ENCODE measurements at places on chromosomes 4 and X.

DNA sequence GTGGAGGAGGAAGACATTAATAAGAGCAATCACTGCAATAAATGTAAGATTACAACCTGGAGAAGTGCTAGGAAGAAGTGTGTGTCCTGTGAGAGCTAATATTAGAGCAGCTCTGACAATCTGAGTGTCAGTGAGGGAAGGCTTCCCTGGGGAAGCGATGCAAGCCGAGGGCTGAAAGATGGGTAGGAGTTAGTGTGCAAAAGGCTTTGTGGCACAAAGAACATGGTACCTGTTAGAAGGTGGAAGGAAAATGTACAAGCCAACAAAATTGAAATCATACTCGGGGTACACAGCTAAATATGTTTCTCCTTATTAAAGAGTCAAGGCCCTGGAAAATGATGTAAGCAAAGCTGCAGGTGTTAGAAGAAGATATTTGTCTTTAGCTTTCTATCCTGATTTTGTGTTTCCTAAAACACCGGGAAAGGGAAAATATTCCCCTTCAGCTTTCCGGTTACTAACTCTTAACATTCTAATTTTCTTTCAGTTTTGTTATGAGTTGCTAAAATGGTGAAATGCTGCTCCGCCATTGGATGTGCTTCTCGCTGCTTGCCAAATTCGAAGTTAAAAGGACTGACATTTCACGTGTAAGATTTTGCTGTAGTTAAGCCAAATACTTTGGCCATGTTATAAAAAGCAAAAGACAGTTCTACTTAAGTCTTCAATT lies 808 bp downstream of the THAP6 start:
- no peak for ATAC-seq

GRCh38 chr4:95085124-95085833 lies 327.5 kb downstream of the BMPR1B start:
- no peak for ATAC-seq

GRCh38 chrX:134443461-134443860 lies 16.5 kb upstream of the HPRT1 start:
- no peak for ATAC-seq

DNA sequence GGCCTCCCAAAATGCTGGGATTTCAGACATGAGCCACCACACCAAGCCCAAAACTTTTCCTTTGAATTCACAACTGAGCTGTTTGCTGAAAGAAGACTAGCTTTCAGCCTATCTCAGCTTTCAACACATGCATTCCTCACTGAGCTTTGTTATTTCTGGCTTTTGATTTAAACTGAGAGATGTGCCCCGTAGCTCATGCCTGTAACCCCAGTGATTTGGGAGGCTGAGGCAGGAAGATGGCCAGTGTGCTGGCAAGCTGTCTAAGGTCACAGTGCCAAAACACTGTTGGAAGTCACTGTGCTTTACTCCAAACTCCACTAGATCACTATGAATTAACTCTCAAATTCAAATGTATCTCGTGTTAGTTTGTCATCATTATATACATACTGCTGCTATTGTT lies 779.5 kb downstream of the TRIML1 start:
- no peak for ATAC-seq

DNA sequence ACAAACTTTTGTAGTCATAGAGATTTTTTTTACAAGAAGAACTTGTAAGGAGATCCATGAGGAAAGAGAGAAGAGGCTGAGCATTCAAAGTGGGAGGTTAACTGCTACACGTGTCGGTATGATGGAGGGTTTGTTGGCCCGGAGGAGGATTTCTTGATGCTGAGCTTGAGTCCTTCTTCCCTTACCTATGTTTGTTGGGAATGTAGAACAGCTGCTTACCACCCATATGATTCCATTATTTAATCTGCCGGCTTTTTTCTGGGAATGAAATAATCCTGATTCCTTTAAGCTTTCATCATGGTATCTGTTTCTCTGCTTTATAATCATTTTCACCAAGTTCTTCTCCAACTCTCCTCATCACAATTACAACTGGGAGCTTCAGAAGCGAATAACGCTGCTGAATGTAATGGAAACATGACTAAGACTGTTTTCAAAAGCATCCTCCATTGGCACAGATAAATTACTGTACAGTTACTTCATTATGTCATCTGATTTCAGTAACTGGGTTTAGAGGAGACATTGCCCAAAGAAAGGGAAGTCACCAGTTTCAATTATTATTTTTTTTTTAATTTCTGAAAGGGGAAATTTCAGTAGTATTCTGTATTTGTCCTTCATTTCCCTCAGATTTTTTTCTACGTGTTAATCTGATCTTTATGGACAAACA lies 420.6 kb downstream of the SPRY1 start:
- no peak for ATAC-seq

GRCh38 chr4:146275370-146275769 lies 61.0 kb downstream of the REELD1 start:
- no peak for ATAC-seq

DNA sequence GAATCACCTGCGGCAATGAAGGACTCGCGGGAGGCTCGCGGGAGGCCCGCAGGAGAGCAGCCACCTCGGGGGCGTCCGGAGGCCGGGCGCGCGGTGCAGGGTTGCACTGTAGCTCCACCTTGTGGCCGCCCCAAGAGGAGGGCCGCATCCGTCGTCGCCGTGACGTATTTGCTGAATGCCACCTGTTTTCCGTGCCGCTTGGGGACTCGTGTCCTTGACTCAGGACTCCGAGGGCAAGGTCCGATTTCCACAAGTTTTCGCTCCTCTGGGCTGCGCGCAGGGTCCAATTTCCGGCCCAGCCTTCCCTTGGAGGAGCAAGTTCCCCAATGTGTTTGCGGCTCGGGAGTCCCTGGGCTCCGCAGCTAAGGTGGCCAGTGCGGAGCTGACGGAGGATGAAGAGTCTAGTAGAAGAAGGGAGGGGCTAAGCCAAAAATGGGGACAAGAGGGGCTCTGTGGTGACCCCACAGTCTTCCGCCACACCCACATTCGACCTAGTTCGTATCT lies 10.7 kb upstream of the DLG3 start:
- ATAC-seq = peak; percentile 78

GRCh38 chrX:142661696-142662095 lies 364.0 kb upstream of the SPANXN4 start:
- no peak for ATAC-seq

GRCh38 chr4:653080-653821 lies 20.8 kb downstream of the ATP5ME start:
- ATAC-seq = no peak

GRCh38 chrX:136847874-136848273 lies 32.7 kb downstream of the RBMX start:
- peak; percentile 27 for ATAC-seq

DNA sequence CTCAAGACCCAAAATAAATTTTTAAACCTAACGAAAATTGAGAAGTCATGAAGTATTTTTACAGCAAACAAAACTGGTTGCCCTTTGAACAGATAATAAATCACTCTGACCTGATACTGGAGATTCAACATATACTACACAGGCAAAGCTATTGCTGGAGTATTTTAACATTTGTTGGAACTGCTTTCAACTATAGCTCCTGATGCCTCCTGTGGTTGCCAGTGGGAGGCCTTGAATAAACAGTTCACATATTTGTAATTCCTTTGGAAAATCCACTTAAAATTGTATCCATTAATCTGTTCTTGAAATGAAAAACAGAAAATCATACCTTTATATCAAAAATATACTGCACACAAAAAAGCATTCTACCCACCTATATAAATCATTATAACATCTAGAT lies 605.1 kb downstream of the KCTD8 start:
- ATAC-seq = no peak

GRCh38 chr4:25112366-25112994 lies 47.8 kb downstream of the SEPSECS start:
- no peak for ATAC-seq

DNA sequence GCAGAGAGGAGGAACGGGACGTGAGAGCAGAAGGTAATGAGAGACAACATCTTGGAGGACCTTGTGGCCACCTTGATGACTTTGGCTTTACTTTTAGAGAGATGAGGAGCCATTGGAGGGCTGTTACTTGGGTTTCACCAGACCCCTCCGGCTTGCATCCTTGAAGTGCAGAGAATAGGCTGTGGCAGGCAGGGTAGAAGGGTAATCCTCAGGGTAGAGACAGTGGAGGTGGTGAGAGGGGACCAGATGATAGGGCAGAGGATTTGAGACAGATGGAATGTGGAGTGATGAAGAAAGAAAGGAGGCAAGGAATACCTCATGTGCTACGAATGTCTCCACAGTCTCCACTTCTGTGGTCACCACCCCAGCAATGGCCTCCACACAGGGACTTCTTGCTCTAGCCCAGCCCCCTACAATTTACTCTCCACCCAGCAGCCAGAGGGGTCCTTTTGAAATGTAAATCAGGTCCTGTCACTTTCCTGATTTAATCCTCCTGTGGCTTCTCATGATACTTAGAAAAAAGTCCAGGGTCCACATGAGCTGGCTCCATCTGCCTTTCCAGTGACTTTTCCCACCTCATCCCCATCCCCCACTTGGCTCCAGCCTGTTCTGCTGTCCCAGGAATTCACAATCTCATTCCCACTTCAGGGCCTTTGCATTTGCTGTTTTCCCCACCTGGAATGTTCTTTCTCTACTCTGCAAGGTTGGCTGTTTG lies 115.0 kb downstream of the PJA1 start:
- no peak for ATAC-seq

DNA sequence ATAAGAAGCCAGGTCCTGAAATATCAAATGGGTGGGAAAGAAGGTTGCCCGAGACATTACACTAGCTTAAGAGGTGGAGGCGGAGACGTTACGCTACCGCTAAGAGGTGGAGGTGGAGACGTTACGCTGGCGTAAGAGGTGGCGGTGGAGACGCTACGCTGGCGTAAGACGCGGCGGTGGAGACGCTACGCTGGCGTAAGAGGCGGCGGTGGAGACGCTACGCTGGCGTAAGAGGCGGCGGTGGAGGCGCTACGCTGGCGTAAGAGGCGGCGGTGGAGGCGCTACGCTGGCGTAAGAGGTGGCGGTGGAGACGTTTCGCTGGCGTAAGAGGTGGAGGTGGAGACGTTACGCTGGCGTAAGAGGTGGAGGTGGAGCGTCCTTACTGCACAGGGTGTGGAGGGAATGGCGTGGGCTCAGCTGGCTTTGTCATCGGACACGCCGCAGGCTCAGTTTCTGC lies 12.8 kb downstream of the CYP4V2 start:
- ATAC-seq = no peak

GRCh38 chr4:56976283-56976836 lies 1.0 kb downstream of the NOA1 start:
- ATAC-seq = no peak

DNA sequence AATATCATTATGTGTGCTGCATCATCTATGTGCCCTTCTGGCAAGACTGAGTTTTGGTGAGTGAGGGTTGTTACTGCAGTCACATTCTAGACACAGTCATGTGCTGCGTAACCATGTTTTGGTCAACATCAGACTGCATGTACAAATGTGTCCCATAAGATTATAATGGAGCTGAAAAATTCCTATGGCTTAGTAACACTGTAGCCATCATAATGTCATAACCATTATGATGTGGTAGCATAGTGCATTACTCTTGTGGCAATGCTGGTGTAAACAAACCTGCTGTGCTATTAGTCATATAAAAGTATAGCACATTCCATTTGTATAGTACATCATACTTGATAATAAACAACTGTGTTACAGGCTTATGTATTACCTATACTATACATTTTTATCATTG lies 198.1 kb upstream of the NUDT6 start:
- ATAC-seq = no peak

DNA sequence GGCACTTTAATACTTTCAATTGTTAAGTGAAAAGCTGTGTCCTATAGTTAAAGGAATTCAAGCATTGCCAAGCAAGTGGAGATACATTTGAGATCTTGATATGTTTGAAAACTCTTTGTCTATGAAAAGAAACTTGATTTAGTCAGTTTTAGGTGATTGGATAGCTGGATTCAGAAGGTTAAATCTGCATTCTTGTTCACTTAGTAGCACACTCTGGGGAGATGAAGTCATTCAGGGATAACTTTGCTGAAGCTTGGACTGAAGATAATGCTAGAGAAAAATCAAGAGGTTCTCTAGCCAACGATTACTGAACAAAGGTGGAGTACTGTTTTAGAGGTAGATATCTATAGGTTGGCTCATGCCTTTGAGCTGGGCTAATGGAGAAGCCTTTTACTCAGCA lies 90.6 kb downstream of the DCAF8L2 start:
- no peak for ATAC-seq

GRCh38 chr4:116878280-116878679 lies 207.1 kb downstream of the TRAM1L1 start:
- ATAC-seq = no peak

- no peak for ATAC-seq
These were observed 72.9 kb upstream of the ENOX2 start for GRCh38 chrX:130975947-130976346.

GRCh38 chr4:40672528-40673522 lies 43.2 kb upstream of the RBM47 start:
- peak; percentile 94 for ATAC-seq

- ATAC-seq = no peak
These were observed 365.4 kb upstream of the TECRL start for GRCh38 chr4:64774626-64775025.

DNA sequence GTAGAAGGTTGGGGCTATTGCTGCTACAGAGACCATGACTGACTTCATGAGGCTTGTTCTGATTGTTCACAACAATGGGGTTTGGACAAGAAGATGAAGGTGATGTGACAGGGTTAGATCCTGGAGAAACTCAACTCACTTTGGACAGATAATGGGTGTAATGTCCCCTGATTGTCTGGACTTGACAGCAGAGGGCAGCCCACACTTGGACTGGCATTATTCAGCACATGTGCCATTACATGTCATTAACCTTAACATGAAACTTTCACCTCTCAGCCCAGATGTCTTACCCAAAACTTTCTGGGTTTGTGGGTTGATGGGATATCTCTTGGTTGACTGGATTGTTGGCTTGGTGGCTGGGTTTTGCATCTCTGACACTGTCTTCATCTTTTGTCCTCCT lies 101.5 kb downstream of the MXRA5 start:
- ATAC-seq = no peak

- no peak for ATAC-seq
These were observed 642.2 kb downstream of the C4orf33 start for GRCh38 chr4:129738175-129738574.

- no peak for ATAC-seq
These were observed 24.2 kb downstream of the TRO start for GRCh38 chrX:54944816-54945215.

GRCh38 chr4:122914938-122915337 lies 7.5 kb downstream of the NUDT6 start:
- no peak for ATAC-seq

DNA sequence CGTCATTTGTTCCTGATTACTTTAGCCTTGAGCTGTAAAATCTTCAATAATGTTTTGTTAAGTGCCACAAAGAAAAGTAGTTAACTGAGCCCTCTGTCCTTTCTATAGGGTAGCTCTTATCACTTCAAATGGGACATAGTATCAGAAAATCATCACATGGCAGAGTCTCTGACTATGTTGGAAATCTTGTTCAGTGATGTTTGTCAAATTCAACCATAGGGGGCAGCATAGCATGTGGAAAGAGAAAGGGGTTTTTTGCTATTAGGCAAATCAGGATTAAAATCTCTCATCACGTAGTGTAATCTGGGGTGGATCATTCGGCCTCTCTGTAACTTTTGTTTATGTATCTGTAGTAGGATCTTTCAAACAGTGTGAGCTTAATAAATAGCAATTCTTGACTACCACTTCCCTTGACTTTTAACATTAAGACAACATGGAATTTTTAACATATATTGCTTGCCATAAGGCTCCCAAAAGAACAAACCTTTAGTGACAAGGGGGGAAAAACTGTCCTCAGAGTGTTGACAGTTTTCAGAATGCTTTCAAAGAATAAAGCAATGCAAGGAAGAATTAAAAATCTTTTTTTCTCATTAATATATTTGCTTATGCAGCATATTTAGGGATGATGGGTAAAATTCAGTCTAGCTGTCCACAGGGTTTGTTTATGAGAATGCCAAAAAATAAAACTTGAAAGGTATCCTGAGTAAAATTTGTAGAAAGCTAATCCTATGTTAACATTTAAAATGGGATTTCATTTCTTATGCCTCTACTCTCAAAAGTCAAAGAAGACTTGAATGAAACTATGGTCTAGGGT lies 127.2 kb downstream of the FBXW7 start:
- peak; percentile 41 for ATAC-seq
